NCI-H2081 (cell line): ENCODE measurements at places on chromosomes 7 and 10.

- no peak for DNase-seq
These were observed 295.7 kb upstream of the ZMIZ1 start for GRCh38 chr10:78772986-78773530.

DNA sequence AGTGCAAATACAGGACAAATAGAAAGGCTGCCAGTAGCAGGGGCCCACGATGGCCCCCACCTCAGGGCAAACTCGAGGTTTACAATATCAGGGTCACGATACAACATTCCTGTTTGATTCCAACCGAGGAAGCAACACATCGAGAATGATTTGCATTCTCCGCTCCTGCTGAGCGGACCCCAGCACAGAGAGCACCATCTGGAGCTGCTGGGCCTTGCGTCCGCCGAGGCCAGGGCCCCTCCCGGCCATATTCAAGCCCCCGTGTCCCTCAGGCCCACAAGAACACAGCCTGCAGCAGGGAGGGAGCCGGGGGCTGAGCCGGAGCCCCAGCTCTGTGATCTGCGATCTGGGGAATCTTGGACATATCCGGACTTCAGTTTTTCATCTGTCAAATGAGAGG, 84.3 kb downstream of the PRKAG2 start:
- DNase-seq: no peak

DNA sequence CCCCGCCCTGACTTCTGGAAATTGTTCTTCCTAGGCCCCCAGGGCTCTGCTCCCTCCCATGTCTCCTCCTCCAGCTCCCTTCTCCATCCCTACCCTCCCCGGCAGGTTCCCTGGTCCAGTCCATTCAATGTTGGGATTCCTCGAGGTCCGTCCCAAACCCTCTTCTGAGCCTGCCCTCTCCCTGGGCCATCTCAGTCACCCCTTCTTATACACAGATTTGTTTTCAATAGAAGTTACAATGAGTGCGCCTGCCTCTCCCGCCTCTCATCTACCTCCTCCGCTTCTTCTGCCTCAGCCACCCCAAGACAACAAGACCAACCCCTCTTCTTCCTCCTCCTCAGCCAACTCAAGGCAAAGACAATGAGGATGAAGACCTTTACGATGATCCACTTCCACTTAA, 67.9 kb downstream of the OAT start:
- DNase-seq: no peak

DNA sequence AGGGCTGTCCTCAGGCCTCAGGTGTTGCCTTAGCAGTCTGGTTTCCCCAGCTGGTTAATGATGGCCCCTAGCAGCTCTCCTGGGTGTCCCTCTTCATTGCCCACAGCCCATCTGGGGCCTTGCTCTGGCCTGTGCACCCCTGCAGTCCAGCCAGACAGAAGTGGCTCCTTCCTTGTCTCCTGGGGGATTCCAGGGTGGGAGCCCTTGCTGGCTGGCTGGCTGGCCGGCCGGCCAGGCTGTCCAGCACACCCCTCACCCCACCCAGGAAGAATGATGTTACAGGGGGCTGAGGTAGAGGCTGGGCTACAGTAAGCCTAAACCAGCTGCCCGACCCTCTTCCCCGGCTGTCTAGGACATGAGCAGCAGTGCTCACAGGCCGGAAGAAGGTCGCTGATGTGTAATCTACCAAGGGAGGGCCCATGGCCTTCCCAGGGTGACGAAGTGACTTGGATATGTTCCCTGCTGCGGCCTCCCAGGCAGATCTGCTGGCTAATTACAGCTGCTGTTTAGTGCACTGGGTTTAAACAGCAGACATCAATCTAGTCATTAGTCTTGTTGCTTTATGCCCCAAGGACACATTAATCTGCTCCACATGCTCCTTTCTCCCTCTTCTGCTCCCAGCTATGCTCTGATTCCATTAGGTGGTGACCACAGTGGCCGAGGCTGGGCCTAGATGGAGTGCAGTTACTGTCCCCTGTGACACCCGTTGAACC, 53.8 kb upstream of the LRRC4 start:
- DNase-seq: peak; percentile 51

GRCh38 chr10:120749856-120750566, 101.2 kb upstream of the WDR11 start:
- DNase-seq: no peak

GRCh38 chr7:81583090-81583489, 186.8 kb downstream of the HGF start:
- no peak for DNase-seq

DNA sequence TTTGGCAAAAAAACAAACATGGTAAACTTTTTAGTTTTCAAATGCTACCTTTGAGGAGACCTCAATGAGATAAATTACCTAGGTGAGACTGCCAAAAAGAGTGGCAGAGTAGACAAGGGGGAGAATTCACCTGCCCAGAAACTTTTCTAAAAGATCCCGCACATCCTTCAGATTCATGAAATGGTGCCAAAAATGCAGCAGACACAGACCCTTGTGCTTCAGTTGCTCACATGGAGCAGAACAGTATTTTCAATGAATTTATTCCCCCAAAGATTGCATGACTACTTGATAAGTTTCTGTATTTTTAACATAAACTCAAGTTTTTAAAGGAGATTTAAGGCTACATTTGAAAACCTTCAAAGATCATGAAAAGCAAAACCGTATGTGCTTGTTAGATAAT, 270.0 kb downstream of the TRIL start:
- DNase-seq: no peak
